WTC11 (cell line): ENCODE measurements at places on chromosomes 7 and 10.

DNA sequence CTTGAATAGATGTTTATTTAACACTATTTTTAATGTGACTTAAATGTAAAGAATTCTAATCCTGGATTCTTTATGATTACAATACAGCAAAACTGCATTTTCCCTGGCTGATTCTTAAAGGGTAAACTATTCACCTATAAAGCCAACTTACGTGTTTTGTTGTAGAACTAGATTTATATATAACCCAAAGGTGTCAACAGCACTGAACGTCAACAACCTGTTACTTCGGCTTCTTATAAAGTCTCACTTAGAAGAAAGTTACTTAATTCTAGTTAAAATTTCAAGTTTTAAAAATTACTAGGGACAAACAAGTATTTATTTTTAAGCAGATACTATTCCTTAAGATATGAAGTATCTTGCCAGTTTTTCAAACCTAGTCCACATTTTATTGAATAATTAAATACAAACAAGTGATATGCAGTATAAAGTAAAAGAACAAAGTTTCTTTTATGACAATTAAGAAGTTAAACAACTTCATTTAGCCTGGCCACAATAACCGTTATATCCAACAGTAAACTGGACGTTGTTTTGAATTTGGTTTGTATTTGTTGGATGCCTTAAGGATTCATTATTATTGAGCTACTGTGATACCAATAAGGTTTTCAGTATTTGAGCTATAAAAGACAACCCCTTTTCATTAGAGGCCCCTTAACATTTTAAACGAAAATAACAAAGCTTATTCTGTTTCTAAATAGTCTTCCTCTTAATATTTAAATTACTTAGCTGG lies 83.1 kb downstream of the SNX10 start:
- DNase-seq = no peak

- DNase-seq = no peak
Measured at GRCh38 chr10:66782776-66783175, 143.1 kb upstream of the LRRTM3 start.

DNA sequence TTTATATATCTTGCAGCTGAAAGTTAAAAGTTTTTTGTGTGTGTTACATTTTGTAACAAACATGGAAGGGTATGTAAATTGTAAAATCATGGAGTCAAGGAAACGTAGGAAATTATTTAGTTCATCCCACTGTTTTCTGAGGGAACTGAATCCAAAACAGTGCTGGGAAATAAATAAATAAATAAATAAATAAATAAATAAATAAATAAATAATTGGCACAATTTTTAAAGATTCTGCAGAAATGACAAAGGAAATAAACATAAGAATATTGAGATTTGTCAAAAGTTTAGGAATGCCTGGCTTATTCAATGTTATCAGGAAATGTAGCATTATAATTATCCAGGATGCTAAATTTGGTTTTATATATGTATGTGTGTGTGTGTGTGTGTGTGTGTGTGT lies 91.4 kb upstream of the AGBL3 start:
- DNase-seq = no peak

- DNase-seq = no peak
Measured at GRCh38 chr7:780081-780480, 52.2 kb upstream of the SUN1 start.

DNA sequence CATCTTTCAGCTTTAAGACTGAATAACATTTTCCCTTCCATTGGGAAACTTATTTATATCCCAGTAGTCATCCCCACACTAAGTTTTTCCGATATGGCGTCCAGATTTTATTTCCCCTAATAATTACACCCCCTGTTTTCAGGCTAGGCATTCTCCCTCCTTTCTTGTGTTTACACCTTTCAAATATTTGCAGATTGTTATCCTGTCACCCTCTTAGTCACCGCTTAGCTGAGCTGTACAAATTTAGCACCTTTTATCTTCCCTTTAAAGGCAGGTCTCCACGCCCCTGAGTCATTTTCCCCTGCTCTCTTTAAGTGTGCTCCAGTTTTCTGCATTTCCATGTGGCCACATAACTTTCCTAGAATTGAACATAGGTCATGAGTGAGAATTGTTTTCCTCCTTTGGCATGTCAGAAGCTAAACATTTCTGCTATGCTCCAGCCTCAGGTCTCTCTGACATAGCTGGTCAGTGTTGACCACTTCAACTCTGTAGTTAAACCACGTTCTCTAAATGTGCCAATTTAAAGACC lies 47.4 kb downstream of the LRRC4 start:
- DNase-seq = no peak

GRCh38 chr10:119652361-119652730 lies 1.2 kb downstream of the BAG3 start:
- no peak for DNase-seq

DNA sequence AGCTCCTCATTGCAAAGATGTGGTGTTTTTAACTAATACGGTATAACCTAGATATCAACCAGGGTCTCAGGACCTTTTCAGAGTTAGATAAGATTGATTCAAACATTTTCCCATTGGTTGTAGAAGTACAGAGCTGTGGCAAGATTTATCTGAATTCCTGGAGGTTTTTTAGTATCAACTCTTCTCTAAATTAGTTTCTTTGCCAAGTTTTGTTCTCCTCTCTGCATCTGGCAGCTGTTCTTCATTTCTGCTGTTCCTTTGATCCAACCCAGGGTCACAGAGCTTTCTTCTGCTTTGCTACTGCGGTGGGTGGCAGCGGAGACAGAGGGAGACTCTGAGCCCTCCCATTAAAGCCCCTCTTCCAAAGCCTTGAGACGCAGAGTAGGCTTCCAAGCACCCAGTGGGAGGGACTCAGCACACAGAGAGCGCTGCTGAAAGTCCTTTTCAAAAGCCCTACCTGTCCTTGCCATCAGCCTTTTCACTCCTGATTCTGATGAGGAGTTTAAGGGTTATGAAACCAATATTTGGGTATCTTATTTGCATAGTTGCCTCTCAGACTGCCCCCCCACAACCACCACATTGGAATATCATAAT lies 146.3 kb upstream of the EEPD1 start:
- no peak for DNase-seq

- no peak for DNase-seq
Measured at GRCh38 chr10:125639846-125640245, 43.1 kb downstream of the TEX36 start.

DNA sequence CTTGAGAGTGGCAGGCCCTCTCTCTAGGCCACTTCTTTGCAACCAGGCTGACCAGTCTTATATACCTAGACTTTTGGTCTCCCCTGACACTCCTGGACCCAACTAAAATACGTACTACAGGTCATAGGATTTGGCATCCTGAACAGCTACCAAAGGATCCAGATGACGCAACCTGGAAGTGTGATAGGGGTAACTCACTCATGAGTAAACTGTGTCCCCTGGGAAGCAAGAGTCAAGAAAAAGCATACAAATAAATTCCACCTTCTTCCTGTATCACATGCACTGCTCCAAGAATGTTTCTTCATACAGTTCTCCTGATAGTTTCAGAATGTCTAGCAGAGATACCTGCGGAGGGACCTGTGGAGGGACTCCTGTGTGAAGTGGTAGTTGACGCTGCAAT lies 172.3 kb downstream of the MDFIC start:
- no peak for DNase-seq

DNA sequence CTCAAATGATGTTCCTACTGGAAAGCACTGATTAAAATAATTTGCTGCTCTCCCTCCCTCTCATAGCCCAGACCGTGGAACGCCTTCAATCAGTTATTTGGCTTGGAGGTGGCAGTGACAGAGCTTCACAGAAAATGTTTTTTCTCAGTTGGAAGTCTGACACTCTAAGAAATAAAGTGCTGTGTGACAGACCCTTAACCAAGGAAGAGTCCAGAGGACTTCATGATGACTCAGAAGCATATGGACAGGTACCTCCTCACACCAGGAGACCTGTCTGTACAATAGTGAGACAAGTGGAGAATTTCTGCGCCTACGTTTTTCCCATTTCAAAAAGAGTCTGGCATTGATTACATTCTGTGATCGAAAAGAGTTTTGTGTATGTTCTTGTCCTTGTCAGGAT lies 295.5 kb downstream of the DOCK4 start:
- no peak for DNase-seq

- DNase-seq = no peak
Measured at GRCh38 chr7:41877118-41877517, 174.2 kb upstream of the INHBA start.

GRCh38 chr7:135658564-135658963 lies 3.8 kb upstream of the STMP1 start:
- no peak for DNase-seq

- no peak for DNase-seq
Measured at GRCh38 chr10:3281941-3282673, 109.5 kb upstream of the PITRM1 start.

- peak; percentile 80 for DNase-seq
Measured at GRCh38 chr10:133127291-133128125, 32.5 kb upstream of the KNDC1 start.

- DNase-seq = no peak
Measured at GRCh38 chr10:21749788-21750187, 215.8 kb downstream of the MLLT10 start.

GRCh38 chr10:2619916-2620315 lies 447.4 kb upstream of the PFKP start:
- DNase-seq = no peak

- no peak for DNase-seq
Measured at GRCh38 chr7:44574287-44574872, 672 bp upstream of the DDX56 start.

DNA sequence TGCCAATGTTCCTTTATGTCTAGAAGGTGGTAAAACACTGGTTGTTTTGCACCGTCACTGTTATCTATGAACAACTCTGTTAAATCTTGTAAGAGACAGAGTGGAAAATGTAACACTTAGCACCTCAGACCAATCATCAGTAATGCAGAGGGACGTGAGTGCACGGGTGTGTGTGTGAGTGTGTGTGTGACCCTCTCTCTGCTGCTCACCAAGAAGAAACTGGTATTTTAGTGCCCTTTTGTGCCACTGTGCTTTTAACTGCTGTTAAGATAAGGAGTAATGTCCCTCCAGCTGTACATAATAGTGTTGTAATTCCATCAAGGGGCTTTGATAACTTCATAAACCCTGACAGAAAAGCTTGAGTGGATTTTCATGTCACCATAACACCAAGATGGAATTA lies 130.1 kb downstream of the CREB5 start:
- DNase-seq = no peak

GRCh38 chr7:158387546-158387891 lies 200.1 kb downstream of the PTPRN2 start:
- no peak for DNase-seq

GRCh38 chr7:1755783-1756625 lies 85.9 kb downstream of the ELFN1 start:
- DNase-seq = no peak
